ENCODE measurements at places on chromosomes 1 and 21.

DNA sequence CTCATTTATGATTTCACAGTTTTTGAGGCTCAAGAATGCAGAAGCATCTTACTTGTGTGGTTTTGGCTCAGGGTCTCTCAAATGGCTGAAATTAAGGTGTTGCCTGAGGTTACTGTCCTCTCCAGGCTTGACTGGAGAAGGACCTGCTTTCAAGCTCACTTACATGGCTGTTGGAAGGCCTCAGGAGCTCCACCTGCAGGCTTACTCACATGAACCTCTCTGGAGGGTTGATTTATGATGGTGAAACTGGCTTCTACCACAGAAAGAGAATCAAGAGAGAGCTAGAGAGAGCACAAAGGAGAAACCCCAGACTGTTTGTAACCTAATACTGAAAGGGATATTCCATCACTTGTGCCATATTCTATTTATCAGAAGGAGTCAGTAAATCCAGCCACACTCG is 6.2 kb upstream of the KCNK2 start:
- no peak for DNase-seq

GRCh38 chr1:2814511-2815075 is 13.1 kb upstream of the TTC34 start:
- no peak for DNase-seq

DNA sequence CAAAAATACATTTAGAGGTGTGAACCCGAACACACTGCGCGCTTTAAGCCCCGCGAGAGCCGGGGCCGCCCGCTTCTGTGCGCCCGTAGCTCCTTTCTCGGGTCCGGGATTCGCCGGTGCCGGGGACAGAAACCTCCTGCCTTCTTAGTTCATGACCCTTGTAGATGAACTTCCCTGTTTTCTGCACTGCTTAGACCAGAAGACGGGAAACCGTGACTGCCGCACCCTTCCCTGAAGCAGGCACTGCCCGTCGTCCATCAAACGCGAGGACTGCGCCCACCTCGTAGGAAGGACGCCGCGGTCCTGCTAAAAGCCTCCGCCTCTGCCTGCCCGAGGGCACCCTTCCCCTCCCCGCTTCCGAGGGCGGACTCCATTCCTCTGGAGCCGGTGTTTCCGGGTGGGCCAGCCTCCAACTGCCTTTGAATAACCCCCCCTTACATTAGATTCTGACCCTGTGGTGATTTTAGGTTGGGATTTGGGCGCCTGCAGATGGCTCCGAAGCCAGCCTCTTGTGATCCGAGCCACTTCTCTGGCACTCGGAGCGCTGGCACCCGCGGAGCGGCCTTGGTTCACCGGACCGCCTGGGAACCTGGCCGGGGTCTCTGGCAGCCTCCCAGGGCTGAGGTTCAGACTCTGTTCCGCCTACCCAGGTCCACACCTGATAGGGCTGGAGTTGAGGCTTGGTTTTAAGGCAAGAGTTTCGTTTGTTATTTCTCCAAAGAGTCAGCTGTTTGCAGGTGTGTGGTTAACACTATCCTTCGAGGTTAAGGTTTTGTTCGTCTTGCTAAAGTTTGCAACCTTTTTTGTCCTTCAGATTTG is 1.2 kb upstream of the PTTG1IP start:
- DNase-seq: no peak

- no peak for DNase-seq
Observed at GRCh38 chr1:156090138-156090839, 8.0 kb upstream of the MEX3A start.

DNA sequence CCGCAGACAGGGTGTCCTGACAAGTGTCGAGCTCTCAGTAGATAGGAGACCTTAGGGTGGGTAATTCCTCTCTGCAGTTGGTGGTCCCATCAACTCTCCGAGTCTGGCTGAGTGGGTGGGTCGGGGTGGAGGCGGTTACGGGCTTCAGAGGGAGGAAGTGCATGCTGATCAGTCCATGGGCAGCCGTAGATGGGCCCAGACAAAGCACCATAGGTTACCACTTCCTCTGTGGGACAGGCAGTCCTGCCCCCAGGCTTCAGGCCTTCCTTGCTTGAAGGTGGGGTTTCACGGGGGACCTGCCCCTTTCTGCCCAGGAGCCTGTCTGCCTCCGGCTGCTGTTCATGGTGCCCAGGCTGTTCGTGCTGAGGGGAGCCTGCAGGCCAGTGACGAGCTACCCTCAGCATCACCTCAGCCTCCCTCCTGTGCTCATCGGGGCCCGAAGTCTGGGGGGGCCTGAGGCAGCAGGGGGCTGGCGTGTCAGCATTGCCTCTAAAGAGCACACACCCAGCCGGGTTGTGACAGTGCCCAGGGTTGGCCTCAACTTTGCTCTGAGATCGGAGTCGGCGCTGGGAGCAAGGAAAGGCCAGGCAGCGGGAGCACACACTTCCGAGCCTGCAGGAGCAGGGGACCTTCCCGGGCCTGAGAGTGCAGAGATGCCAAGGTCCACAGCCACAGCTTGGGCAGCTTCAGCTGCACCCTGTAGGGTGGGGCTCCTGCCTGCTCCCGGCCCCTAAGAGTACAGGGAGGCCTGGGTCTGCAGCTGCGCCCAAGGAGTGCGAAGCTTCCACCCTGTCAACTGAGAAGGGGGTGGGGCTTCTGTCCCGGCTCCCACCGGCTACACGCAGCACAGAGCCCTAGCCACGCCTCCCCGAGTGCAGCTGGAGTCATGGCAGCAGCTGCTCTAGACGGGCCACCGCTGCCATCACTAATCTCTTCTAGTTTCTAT is 225.4 kb upstream of the NRIP1 start:
- DNase-seq: no peak

GRCh38 chr1:77040826-77041225 is 173.5 kb downstream of the ST6GALNAC5 start:
- DNase-seq: no peak

- DNase-seq: no peak
Observed at GRCh38 chr1:244324176-244324883, 127.4 kb downstream of the ADSS2 start.

DNA sequence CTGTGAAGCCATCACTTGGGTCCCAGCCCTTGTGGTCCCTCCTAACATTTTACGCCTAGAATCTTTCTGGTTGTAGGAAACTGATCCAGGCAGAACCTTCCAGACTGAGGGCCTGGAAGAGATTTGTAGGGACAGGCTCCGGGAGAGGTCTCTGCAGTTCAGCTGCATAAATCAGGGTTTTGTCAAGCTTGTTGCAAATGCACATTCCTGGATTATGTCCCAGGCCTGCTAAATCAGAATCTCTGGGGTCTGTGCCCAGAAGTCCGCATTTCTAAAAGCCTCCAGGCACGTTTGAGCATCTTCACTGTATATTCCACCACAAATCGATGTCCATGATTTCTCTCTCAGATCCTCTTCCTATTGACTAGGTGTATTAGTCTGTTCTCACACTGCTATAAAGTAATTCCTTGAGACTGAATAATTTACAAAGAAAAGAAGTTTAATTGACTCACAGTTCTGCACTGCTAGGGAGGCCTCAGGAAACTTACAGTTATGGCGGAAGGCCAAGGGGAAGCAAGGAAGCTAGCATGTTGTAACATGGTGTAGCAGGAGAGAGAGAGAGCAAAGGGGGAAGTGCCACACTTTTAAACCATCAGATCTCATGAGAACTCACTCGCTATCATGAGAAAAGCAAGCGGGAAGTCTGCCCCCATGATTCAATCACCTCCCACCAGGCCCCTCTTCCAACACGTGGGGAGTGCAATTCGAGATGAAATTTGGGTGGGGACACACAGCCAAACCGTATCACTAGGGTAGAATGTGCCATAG is 1.2 kb upstream of the FHAD1 start:
- no peak for DNase-seq

DNA sequence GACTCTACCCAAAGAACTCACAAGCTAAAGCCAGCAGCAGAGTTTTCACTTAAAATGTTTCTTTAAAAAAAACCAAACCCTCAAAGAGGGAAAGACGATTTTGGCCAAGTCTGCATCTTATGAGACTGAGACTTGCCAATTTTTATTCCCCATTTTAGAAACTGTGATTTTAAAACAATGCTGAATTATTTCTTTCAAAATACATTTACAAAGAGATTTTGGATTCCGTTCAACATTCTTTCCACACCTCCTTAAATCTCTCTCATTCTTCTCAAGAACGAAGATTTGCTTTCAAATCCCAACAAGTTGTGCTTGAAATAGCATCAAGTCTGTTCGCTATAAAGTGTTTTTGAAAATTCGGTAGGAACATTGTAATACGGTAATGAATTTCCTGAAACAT is 133.9 kb upstream of the VANGL1 start:
- no peak for DNase-seq

GRCh38 chr1:61851849-61852669 is 109.8 kb downstream of the PATJ start:
- DNase-seq: peak; percentile 59

DNA sequence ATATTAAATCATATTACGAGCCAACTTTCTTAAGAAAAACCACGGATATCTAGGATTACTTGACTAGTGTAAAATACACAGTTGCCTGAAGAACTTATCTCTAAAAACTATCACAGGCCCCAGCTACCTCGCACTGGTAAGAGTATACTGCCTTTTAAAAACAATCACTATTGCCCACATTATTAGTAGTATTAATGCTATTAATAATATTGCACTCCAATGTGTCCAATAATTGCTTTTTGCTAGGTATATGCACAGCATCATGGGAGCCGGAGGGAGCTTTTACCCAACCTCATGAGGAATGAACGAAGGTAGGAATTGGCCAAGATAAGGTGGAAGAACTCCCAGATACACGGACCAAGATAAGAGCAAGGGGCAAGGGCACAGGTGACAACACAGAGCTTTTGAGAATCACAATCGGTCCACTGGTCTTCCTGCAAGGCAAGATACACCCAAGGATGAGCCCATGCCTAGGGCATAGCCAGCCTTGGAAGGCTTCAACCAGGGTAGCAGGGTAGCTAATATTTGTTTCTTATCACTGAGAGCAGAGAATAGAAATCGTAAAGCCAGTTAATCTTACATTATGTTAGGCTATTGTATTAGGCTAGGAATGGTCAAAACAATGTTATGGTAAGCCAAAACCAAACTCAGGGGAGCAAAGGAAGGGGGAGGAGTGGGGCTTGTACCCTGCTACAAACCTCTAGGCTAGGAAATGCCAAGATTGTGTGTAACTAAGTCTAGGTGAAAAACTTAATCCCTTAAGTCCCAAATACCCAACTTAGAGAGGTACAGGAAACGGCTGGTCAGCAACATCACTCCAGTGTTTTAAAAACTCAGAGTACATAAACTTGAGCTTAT is 9.4 kb downstream of the GLUL start:
- no peak for DNase-seq

DNA sequence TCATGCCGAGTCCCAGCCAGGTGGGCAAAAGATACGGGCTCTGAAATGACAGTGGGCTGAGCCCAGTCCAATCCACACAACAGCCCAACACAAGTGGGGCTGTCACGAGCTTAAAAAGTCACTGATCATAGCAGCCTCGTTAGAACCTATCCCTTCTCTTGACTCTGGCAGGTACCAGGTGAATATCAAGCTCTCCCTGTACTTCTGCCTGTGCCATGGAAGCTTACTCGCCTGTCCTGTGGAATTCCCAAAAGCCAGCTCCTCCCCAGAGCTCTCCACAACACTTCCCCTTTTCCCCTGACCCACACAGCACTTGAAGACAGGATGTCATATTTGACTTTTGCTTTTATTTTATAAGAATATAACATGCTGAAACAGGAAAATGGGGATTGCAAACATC is 5.9 kb downstream of the RGS16 start:
- no peak for DNase-seq

GRCh38 chr1:40530735-40531380 is 579 bp upstream of the ZNF684 start:
- DNase-seq: peak; percentile 72
